ENCODE measurements at places on chromosomes 16 and 17. TPM values are rescaled to one million over a fixed set of nuclear protein-coding genes. Genes with fewer than 3 reads are reported as not detected.

DNA sequence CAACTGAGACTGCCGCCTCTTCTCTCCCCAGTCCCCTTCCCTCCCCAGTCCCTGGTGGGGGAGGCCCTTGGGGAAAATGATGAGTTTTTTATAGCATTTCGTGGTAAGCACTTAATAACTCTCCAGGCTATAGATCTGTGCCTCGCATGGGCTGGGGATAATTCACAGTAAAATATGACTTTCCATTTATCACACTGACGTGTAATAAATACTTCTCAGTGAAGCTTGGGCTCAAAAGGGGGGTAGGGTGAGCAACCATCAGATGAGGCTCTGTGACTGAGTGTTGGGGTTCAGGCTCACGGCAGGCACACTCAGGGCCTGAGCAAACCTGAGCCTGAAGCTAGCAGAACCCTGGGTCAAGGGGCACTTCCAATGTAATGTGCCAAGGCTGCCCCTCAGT is 101.6 kb downstream of the CCT6B start:
- no peak for DNase-seq

GRCh38 chr17:7838090-7839075 is 4.4 kb downstream of the KDM6B start:
- no peak for DNase-seq

DNA sequence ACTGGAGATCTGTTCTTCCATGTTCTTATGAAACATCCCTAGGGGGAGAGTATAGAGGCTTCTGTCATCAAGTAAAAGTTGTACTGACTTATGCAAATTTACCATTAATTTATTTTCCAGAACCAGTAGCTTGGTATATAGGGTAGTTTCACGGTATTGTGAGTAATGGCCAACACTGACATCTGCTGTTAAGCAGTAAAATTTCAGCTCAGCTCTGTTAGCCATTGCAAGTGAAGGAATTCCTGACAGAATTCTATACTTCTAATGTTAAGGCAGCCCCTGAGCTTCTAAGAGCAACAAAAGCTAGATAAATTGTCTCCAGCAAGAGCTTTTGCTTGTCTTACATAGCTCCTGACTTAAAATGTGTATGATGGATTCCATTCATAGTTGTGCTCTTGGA is 613.5 kb upstream of the C16orf82 start:
- no peak for DNase-seq

- no peak for DNase-seq
Observed at GRCh38 chr17:43042025-43042628, 17.1 kb downstream of the RND2 start.

DNA sequence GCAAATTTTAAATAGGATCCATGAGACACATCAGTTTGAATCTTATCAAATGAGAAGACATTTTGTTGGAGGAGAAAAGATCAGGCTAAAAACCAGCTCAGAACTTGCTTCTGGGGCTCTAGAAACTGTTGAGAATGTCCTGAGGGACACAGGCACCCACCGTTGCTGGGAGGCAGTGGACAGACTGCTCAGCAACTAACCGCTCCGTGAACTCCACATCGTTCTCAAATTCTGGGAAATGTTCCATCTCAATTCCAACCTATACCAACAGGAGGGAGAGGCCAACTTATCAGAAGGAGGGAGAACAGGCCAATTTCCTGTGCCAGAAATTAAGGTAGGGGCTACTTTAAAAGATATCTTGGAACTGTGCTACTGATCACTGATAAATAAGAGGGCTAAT is 8.3 kb downstream of the TAT start:
- DNase-seq, result no peak

DNA sequence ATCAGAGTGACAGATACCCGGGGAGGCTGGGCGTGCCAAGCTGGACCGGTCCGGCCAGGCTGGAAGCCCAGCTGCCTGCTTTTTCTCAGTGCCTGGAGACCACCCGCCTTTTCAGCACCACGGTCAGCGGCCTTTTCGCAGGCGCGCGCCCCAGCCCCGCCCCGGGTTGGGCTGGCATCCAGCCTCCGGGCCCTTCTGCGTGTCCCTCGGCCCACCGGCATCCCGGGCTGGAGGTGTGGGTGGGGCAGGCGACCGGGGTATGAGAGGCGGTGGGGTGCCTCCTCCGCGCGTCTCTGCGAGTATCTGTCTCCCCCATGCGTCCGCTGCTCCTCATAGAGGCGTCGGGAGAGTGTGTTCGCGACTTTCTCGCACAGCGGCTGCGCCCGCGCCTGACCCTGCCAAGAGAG is 102.5 kb downstream of the MRM1 start:
- no peak for DNase-seq

DNA sequence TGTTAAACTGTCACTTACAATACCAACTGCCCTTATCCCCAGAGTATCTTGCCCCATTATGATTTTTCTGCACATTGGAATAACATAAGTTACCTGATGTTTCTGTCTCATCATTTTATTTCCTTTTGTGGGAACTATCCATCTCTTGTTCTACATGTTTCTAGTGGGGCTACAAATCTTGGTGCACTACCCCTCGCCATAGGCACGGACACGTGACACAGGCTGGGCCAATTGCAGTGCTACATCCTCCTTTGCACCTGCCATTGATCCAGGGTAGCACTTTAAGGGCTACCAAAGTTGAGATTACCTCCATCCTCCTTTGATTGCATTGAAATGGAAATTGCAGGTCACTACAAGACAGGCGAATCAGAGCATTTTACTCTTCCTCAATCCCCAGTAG is 14.2 kb upstream of the SYT17 start:
- no peak for DNase-seq

DNA sequence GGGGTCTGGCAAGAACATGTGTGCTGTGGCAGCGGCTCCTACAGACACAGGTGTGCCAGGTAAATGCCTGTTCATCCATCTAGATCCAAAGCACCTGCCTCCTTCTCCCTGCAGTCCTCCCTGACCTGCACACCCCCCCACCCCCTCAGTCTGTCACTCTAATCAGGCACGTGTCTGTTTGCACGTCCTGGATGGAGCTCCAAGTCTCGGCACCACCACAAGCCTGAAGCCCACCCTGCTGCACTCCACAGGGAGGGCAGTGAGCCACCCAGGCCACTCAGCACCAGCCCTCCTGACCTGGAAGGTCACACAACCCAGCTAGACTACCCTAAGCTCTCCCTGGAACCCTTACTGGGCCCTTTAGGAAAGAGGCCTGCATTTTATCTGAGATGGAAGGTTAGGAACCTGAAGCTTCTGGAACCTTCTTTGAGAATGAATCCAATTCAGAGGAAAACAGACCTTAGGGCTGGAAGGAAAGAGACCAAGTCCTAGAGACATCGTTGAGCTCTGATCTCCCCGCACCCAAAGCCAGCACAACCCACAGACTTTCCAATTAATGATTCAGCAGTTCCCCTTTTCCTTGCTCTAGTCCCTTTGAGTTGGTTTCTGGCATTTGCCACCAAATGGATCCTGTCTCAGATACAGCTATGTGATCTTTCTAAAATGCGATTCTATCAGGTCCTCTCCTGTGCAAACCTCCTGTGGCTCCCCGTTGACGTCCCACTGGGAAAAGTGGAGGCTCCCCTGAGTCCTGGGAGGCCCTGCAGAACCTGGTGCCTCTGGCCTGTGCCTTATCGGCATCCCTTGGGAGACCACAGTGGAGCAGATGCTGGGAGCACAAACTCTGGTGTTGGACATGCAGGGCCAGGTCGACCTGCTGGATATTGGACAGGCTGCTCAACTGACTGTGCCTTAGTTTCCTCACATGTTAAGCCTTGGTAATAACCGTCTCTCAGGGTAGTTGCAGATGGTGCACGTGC is 67.9 kb downstream of the PRMT7 start:
- no peak for DNase-seq

- no peak for DNase-seq
Observed at GRCh38 chr17:7883781-7884386, 4.7 kb upstream of the CHD3 start.

- no peak for DNase-seq
Observed at GRCh38 chr16:22219389-22220068, 13.5 kb downstream of the EEF2K start.

- no peak for DNase-seq
Observed at GRCh38 chr17:56880133-56880532, 33.7 kb downstream of the TRIM25 start.

DNA sequence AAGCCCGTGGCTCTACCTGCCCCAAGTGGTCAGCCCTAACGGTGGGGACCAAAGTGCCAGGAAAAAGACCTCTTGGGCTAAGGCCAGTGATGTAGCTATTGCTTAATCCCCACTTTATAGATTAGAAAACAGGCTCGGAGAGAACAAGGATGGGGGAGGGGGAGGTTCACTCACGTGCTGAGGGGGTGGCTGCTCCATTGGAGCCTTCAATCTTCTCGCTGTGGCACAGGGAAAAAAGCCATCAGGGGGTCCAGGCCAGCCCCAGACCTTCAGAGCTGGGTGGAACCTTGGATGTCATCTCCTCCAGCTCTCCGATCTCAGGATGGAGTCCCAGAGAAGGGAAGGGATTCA is 45.9 kb downstream of the SRCIN1 start:
- DNase-seq, result no peak

DNA sequence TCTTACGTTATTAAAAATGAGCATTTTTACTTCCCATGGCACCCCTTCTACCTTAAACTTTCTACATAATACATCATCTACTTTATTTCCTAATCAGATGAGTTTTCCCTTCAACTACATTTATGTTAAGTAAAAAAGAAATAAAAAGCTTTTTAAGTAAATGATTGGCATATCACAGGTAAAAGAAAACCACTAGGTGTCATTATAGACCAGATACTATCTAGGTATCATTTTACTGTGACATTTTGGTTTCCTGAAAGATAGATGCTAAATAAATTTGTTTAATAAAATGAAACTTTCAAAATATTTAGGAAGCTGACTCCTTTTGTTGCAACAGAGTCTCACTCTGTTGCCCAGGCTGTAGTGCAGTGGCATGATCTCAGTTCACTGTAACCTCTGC is 3.8 kb upstream of the CMTM1 start:
- DNase-seq, result no peak

DNA sequence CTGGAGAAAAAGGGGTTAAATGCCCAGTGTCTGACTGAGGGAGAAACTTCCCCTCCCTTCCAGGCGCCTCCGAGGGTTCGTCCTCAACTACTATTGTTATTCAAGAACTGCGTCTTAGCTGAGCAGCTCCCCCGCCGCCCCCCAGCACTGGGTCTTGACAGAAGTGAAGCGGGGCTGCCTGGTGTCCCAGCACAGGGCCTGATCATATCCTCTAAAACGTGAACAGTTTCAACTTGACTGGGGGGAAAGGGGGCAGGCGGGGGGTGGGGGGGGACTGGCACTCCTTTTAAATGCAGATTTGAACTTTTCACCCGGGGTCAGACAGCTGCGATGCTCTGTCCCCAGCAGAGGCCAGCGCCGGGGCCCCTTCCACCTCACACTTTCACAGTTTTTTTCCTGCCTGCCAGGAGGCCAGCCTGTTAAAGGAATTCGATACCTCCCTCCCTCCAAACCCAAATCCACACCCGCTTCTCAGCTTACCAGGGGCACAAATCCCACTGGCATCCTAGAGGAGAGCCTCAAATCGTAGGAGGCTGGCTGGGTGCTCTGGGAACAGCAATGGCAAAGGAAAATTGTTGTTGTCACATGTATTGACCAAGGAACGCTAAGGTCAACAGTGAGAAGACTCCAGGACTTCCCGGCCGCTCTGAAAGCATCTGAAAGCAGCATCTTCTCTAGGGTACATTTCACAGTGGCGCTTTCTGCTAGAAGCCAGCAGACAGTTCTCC is 14.5 kb downstream of the ZFHX3 start:
- no peak for DNase-seq

CCL8 gene
- total RNA-seq, result not detected

CCT6B gene
- total RNA-seq, result 2.0 TPM

TAF15 gene
- total RNA-seq, result 25.7 TPM

CCDC144A gene
- 0.97 TPM for total RNA-seq

SLC22A31 gene
- total RNA-seq, result not detected

ASB16 gene
- total RNA-seq, result 30.6 TPM

CMTR2 gene
- total RNA-seq, result 11.2 TPM

ARL5C gene
- not detected for total RNA-seq

NUDT7 gene
- total RNA-seq, result 2.6 TPM
